ENCODE measurements at places on chromosomes 12 and 14. TPM values are rescaled to one million over a fixed set of nuclear protein-coding genes. Genes with fewer than 3 reads are reported as not detected.

AMIGO2 gene
- total RNA-seq, result 2.3 TPM

PTHLH gene
- 0.26 TPM for total RNA-seq

HOXC5 gene
- not detected for total RNA-seq

GPD1 gene
- total RNA-seq, result not detected

KLHL28 gene
- 9.7 TPM for total RNA-seq

NRL gene
- 0.77 TPM for total RNA-seq

ART4 gene
- total RNA-seq, result not detected

AEBP2 gene
- 27.2 TPM for total RNA-seq

CACNA1C gene
- 11.4 TPM for total RNA-seq

GPX2 gene
- total RNA-seq, result not detected

PYGL gene
- total RNA-seq, result 58.6 TPM

MYH7 gene
- not detected for total RNA-seq

Measured in fibroblast of lung (primary cell).